ENCODE measurements at places on chromosomes 13 and 19. TPM values are rescaled to one million over a fixed set of nuclear protein-coding genes. Genes with fewer than 3 reads are reported as not detected.

- no peak overlapping the region for H3K4me3 ChIP-seq
- no peak overlapping the region for H3K27ac ChIP-seq
- H3K27me3 ChIP-seq = no peaks in the 10 kb centered on the region
These were observed 114.5 kb downstream of the KLF5 start for GRCh38 chr13:73173279-73173811.

CPB2 gene
- total RNA-seq = not detected

GRCh38 chr13:65508338-65508737, 1721.8 kb downstream of the PCDH9 start:
- H3K4me1 ChIP-seq = no peaks in the 10 kb centered on the region
- no peak overlapping the region for H3K4me3 ChIP-seq
- no peak for DNase-seq

GPR18 gene
- total RNA-seq = not detected

- peaks cover 2% of the 10 kb centered on the region for H3K4me1 ChIP-seq
- H3K36me3 ChIP-seq = no peaks in the 10 kb centered on the region
- H3K27ac ChIP-seq = no peak overlapping the region
- no peak overlapping the region for H3K4me3 ChIP-seq
These were observed 11.0 kb upstream of the CA11 start for GRCh38 chr19:48656840-48657474.

DNA sequence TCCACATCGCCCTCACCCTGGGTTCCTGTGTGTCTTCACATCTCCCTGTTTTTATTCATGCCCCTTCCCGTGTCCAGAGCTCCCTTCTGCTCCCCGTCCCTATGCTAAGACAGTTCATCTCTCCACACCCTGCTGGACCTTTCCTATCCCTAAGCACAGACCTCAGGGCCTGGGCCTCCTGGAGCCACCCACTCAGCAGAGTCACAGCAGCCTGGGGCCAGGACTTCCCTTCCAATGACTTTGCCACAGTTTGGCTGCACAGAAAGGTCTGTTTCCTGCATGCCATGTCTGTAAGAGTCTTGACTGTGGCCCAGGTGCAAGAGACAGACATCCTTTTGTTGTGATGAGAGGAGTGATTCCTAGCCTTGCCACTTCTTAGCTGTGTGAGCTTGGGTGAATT, 470.7 kb downstream of the TSHZ3 start:
- no peaks in the 10 kb centered on the region for H3K27me3 ChIP-seq
- no peaks in the 10 kb centered on the region for H3K36me3 ChIP-seq
- no peak for DNase-seq
- H3K4me3 ChIP-seq = no peak overlapping the region
- H3K27ac ChIP-seq = no peak overlapping the region
- no peaks in the 10 kb centered on the region for H3K4me1 ChIP-seq

ZNF442 gene
- total RNA-seq = 2.4 TPM

PCDH9 gene
- total RNA-seq = 1.2 TPM

SEMA6B gene
- 1.3 TPM for total RNA-seq

GRCh38 chr13:80011448-80012212, 329.3 kb downstream of the SPRY2 start:
- peaks cover 6% of the 10 kb centered on the region for H3K4me1 ChIP-seq
- H3K4me3 ChIP-seq = no peak overlapping the region
- no peak overlapping the region for H3K27ac ChIP-seq

DNA sequence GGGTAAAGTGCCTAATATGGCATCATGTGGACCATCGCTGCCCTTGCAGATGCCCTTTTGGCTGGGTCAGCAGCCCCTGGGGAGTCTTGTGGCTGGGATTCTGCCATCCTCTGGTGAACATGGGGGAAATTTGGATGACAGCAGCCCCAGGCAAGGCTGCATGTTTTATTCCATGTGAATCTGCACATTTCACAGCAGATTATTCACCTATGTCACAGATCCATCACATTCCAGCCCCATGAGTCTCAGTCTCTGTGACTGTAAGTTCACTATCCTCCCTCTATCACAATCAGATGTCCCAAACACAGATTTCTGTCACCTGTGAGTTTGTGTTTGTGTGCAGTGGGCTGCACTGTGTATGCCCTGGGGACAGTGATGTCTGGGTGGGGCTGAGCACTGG, 36.8 kb upstream of the PSG9 start:
- no peak for DNase-seq
- no peak overlapping the region for H3K27ac ChIP-seq
- no peaks in the 10 kb centered on the region for H3K36me3 ChIP-seq
- no peak overlapping the region for H3K4me3 ChIP-seq

DNA sequence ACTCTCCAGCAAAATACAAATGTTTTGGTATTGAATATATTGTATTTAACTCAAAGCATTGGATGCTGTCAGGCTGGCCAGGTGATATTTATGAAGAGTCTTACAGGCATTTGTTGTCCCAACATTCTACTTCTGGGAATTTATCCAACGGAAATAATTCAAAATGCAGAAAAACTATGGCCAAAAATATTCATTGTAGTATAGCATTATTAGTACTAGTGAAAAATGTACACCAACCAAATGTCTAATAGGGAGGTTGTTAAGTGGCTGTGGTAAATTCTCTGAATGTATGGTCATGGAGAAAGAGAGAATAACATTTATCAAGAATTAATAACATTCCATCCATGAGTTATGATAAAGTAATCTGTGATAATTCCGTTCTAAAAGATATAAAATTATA, 38.6 kb upstream of the GAS6 start:
- DNase-seq = no peak
- no peaks in the 10 kb centered on the region for H3K36me3 ChIP-seq
- H3K27ac ChIP-seq = no peak overlapping the region
- H3K4me3 ChIP-seq = no peak overlapping the region

PROSER1 gene
- 17.5 TPM for total RNA-seq

- H3K27me3 ChIP-seq = no peaks in the 10 kb centered on the region
- no peak overlapping the region for H3K4me3 ChIP-seq
- H3K36me3 ChIP-seq = no peaks in the 10 kb centered on the region
- DNase-seq = no peak
These were observed 570.6 kb downstream of the PCDH17 start for GRCh38 chr13:58202099-58202498.

GRCh38 chr13:32039056-32039455, 7.5 kb downstream of the FRY start:
- no peak overlapping the region for H3K4me3 ChIP-seq
- H3K27ac ChIP-seq = no peak overlapping the region
- no peaks in the 10 kb centered on the region for H3K4me1 ChIP-seq
- H3K27me3 ChIP-seq = no peaks in the 10 kb centered on the region

- peak; percentile 55 for DNase-seq
- peaks cover 7% of the 10 kb centered on the region for H3K4me1 ChIP-seq
- H3K36me3 ChIP-seq = no peaks in the 10 kb centered on the region
- H3K27me3 ChIP-seq = no peaks in the 10 kb centered on the region
- peak overlapping the region; percentile 65 for H3K4me3 ChIP-seq
These were observed 646 bp downstream of the ABHD8 start for GRCh38 chr19:17302391-17303166.

All from ovary (tissue), 10 donors.